Memory B cell (primary cell): ENCODE measurements at places on chromosomes 13 and 19.

DNA sequence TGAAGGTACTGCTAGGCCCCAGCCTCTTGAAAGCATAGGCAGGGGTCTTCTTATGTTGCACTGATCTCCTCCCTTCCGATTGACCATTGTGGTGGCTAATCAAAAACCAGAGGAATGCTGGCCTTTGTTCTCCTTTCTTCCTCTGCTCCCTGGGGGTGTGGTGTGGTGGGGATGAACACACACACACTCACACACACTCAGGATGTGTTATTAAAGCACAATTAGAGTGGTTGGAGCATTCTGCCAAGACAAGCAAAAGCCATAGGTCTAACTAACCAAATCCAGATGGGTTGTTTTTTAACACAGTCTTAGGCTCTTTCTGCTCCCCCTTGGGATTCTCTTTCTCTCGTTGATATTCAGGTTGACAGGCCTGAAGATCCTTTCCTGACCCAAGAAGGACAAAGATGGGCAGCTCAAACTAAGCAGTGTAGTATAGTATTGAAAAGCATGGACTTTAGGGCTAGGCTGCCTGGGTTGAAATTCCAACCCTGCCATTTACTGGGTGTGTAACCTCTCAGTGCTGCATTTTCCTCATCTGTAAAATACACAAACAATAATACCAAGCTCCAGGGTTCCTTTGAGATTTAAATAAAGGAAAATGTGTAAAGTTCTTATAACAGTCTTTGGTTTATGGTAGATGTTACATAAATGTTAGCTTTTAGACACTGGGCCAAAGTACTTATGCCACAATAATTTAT, 25.5 kb upstream of the DGKH start:
- no peak for DNase-seq

DNA sequence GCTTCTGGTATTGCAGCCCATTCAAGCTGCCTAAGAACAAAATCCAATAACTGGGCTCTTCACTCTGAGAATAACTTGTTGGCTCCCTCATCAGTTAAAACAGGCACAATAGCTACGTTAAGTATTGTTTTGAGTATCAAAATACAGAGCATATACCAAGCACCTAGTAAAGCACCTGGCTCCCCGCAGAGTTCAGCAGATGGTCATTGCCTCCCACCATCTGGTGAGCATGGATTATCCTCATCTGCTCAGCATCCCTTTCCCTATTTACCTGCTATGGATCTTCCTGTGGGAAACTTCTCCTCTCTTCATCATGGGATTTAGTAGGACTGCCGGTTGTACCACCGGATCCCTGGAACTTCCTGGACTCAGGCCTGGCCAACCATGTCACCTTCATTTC, 199.2 kb upstream of the MAB21L1 start:
- DNase-seq, result no peak

GRCh38 chr19:11044431-11044830, 44.8 kb upstream of the LDLR start:
- no peak for DNase-seq

DNA sequence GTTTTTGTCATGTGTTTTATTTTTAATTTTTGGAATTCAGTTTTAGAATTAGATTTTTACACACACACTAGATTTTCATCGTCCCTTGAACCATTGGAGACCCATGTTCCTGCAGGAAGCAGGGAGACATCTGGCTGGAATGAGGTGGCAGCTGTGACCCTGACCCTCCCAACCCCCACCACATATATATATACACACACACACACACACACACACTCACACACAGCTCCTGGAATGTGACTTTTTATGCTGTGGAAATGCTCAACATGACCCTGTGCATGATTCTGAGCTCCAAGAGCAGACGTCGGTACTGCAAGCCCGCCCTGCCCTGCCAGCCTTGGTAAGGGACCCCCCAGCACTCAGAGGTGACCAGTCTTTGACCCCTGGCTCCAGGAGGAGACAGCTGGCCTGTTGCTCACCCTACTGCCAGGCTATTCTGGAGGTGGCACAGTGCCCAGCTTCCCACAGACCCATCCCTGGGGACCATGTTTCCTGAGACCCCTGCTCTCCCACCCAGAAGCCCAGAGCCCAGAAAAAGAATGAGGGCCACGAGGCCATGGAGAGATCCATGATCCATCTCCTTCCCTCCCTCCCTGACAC, 103.2 kb upstream of the VSTM2B start:
- no peak for DNase-seq
